GM23338 (cell line): ENCODE measurements at places on chromosomes 11 and 22.

DNA sequence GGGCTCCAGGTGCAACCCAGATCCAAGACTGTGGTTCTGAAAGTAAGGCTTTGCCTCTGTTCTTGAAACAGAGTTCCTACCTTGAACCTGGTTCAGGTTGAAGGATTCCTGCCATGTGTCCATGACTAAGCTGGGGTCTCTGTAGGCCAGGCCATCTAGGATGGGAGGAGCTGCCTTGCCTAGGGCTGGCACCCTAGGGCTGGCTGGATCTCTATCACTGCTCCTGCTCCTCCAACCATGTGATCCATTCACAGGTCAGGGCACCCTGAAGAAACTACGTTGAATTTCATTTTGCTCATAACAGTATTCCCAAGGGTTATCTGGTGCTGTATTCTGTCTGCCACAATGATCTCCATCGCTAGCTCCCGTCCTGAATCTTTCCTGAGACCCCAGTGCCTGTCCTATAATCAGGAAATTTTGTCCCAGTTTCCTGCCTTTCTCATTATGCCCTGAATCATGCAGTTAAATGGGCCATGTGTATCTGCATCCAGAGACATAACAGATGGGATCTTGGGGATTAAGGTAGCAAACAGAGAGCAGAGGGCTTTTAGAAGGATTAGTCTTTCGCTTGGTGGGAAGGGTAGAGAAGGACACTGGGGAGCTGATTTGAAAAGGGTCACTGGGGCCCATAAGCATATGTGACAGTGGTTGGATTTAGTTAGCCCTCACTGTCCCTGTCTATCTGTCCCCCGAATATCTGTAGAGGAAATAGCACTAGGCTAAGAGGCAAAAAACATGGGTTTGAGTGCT, 98.2 kb upstream of the MTMR2 start:
- DNase-seq = no peak

DNA sequence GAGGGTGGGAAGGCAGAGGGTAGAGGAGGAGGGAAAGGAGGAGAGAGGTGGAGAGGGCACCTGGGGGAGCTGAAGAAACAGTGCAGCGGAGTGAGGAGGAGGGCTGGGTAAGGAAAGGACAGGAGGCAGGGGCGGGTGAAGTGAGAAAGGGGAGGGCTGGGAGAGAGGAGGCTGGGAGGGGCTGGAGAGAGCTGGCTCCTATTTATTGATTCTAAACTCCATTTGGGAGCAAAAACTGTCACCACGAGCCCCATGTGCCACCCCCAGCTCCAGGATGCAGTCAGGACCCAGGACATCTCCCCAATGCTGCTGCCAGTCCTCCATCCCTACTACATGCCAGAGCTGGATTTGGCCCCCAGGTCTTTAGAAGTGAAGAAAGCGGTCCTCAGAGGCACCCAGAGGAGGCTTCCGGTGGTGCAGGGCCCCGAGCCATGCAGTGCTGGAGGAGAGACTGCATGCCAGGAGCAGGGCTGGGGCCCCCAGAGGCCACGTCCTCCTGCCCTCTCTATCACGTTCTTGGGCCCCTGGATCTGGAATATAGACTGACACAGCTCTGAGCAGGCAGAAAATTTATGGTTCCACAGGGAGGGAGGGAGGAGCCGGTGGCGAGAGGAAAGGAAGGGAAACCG, 53.7 kb downstream of the SLC22A12 start:
- peak; percentile 71 for DNase-seq

- peak; percentile 25 for DNase-seq
Measured at GRCh38 chr11:27571154-27571810, 64.7 kb upstream of the LIN7C start.

DNA sequence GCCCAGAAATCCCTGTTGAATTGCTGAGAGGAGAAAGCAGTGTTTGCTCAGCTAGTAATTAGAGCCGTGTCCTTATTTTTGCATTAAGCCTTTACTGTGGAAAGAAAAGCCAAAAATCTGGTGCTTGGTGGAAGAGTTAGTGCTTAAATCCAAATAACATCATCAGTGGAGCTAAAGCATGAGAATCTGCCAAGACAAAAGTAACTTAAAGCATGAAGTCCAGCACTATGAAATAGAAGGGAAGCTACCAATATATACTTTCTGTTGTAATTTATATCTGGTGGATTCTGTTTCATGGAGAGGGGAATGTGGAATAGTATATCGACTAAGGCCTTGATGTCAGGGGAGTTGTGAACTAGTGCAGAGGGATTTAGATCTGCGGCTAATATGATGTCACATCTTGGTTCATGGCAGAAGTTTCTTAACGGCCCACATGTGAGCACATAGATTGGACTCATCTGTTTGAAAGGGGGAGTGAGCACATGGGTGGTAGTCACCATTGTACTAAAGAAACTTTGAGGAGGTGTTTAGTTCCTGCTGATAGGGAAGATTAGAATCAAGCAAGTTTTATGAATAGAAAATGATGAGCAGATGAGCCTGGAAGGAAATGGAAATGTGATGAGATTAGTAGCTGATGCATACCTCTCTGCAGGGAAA, 224.4 kb upstream of the MTNR1B start:
- no peak for DNase-seq

GRCh38 chr22:22480940-22481339, 27.6 kb downstream of the ZNF280B start:
- DNase-seq = no peak

DNA sequence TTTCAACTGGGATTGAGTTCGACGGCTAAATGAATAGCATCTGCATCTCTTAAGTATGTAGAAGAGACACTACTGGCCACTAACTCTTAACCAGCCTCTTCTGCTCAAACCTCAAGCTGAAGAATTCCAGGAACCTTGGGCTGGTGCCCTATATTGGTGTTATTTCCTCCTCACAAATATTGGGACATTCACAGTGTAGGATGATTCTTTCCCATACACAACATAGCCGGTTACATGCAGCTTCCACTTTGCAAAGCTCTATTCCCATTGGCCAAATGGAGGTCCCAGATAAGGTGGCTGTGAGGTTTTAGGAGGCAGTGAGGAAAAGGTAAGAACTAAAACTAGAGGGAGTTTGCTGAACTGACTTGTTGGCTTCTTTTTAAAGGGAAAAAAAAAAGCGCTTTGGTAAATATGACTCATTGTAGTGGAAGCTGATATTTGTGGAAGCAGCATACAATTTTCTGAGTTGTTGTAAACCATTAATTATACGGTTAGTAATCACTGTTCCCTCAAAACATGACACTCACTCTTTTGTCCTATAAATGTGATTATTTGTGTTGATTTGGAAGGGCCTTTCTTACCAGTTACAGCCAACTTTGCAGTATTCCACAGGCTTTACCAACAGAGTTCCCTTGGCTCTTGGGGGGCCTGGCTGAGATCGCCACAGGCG, 17.6 kb downstream of the C22orf31 start:
- no peak for DNase-seq

- DNase-seq = no peak
Measured at GRCh38 chr11:27401833-27402316, 38.9 kb upstream of the CCDC34 start.

DNA sequence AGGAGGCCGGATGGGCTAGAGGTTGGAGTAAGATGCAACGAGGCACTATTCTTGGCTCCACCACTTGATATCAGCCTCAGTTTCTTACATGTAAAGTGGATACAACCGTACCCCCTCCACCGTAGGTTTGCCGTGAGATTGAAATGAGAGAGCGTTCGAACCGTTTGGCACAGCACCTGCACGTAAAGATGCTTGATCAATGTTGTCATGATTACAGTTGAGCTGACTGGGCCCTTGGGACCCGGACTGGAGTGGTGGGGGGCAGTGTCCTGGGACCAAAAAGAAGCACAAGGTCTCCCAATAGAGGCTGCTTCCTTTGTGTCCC, 3.7 kb downstream of the APOC3 start:
- DNase-seq = no peak

DNA sequence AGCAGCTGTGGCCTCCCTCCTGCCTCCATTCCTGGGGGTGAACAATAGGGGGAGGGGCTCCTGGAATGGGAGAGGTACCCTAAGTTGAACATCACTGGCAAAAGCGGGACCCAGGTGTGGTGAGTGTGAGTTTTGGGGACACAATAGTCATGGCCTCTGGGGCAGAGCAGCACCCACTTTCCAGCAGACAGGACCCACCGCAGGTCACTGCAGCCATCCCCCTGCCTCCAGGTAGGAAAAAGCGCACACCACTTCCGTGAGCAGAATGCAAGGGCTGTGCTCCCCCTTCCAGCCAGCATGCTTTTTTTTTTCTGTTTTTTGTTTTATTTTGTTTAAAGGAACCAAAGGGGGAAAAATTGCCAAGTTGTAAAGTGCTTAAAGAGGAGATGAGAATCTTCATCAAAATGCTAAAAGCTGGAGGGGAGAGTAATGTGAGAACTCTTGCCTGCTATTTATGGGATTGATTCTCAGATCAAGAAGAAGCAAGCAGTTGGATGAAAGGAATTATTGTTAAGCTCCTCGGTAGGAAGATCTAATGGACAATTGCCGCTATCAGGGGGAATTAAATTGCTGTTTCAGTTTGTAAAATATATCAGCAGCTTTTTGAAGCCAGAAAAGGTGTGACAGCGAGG, 152.9 kb downstream of the FEZ1 start:
- no peak for DNase-seq

- DNase-seq = no peak
Measured at GRCh38 chr11:96373826-96374225, 15.9 kb downstream of the CCDC82 start.
